Lung (tissue), 17 donors: ENCODE measurements at places on chromosomes 1 and 21. TPM values are rescaled to one million over a fixed set of nuclear protein-coding genes. Genes with fewer than 3 reads are reported as not detected.

- DNase-seq, result no peak
These were observed 74.3 kb downstream of the ETS2 start for GRCh38 chr21:38879912-38880576.

GRCh38 chr1:23657659-23658275 is 33.8 kb upstream of the RPL11 start:
- peak; percentile 52 for DNase-seq

GRCh38 chr1:179090522-179090921 is 8.7 kb downstream of the TOR3A start:
- DNase-seq, result no peak

GRCh38 chr1:85605484-85606413 is 25.2 kb downstream of the CCN1 start:
- peak; percentile 66 for DNase-seq

Gene ZDHHC18
- total RNA-seq, result 23.6 TPM

- no peak for DNase-seq
These were observed 85.6 kb upstream of the ZP4 start for GRCh38 chr1:237976331-237976730.

DNA sequence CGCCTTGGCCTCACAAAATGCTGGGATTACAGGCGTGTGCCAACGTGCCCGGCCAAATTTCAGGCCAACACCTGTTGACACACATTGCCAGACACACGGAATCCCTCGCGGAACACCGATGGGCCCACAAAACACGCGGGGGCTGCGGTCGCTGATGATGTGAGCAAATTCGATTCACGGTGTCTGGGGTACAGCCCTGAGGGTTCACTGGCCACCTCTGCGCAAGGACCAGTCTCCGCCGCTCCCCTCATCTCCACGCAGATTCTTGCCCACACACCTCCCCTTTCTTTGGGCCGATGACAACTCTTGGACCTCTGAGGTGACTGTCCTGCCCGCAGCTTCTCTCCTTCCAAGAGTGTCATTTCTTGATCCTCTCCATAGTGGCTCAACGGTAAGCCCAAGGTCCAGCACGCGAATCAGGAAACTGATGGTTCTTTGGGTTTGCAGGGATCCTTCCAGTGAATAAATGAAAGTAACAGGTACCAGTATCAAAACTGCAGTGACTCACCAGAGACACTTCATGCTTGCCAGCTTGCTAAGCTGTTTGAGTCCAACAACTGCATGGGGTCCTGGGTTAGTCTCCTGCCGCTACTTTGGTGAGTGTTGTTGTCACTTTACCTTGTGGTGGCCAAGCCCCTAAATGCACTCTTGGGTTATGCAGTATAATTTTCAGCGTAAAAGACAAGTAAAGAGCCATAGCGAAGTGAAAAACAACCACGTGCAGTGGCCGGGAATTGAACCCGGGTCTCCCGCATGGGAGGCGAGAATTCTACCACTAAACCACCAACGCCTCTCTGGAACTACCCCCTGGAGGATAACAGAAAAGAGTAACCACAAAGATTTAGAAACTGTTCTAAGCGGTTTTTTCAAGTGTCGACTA is 11.0 kb upstream of the RNU1-3 start:
- DNase-seq, result peak; percentile 28
